Osteoblast (primary cell): ENCODE measurements at places on chromosomes 5 and 9. TPM values are rescaled to one million over a fixed set of nuclear protein-coding genes. Genes with fewer than 3 reads are reported as not detected.

GRCh38 chr9:125919565-125919964 is 172.4 kb downstream of the PBX3 start:
- no peaks in the 10 kb centered on the region for H3K4me1 ChIP-seq
- H3K27me3 ChIP-seq = no peaks in the 10 kb centered on the region
- H3K27ac ChIP-seq = no peak overlapping the region
- DNase-seq = no peak
- H3K36me3 ChIP-seq = peaks cover 11% of the 10 kb centered on the region

DNA sequence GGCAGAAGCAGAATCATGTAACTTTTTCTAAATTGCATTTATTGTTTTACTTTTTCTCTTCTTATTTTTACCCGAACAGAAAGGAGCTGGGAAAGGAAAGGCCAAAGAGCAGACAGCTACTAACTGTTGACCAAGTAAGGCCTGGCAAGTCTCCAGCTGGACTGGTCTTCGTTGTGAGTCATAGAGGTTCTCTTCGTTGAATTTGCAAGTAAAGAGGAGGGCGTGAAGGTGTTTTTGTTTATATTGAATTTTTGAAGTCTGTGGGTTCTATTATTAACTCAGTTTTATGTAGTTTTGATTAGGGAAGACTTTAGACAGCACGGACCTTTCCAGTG is 416.5 kb upstream of the CCNH start:
- no peaks in the 10 kb centered on the region for H3K36me3 ChIP-seq
- H3K27ac ChIP-seq = no peak overlapping the region
- no peak for DNase-seq
- no peaks in the 10 kb centered on the region for H3K4me1 ChIP-seq
- no peaks in the 10 kb centered on the region for H3K27me3 ChIP-seq
- H3K4me3 ChIP-seq = no peak overlapping the region

GRCh38 chr9:89481538-89481915 is 16.4 kb downstream of the SEMA4D start:
- no peaks in the 10 kb centered on the region for H3K36me3 ChIP-seq
- no peak for DNase-seq
- H3K27me3 ChIP-seq = no peaks in the 10 kb centered on the region
- H3K4me3 ChIP-seq = no peak overlapping the region

DNA sequence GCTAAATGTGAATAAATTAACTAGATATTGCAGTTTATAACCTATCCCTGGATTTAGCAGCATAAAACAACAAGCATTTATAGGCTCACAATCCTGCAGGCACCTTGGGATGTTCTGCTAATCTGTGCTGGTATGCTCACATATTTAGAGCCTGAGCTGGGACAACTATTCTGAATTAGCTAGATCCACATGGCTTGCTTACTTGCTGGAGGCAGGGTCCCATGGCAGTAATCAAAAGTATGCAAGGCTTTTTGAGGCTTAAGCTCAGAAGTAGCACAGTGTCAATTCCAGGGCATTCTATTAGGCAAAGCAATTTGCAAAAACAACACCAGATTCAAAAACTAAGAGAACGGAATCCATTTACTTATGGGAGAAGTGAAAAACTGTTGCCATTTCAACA is 745.0 kb upstream of the ACO1 start:
- H3K36me3 ChIP-seq = no peaks in the 10 kb centered on the region
- no peak for DNase-seq
- H3K4me1 ChIP-seq = no peaks in the 10 kb centered on the region
- H3K4me3 ChIP-seq = no peak overlapping the region

DNA sequence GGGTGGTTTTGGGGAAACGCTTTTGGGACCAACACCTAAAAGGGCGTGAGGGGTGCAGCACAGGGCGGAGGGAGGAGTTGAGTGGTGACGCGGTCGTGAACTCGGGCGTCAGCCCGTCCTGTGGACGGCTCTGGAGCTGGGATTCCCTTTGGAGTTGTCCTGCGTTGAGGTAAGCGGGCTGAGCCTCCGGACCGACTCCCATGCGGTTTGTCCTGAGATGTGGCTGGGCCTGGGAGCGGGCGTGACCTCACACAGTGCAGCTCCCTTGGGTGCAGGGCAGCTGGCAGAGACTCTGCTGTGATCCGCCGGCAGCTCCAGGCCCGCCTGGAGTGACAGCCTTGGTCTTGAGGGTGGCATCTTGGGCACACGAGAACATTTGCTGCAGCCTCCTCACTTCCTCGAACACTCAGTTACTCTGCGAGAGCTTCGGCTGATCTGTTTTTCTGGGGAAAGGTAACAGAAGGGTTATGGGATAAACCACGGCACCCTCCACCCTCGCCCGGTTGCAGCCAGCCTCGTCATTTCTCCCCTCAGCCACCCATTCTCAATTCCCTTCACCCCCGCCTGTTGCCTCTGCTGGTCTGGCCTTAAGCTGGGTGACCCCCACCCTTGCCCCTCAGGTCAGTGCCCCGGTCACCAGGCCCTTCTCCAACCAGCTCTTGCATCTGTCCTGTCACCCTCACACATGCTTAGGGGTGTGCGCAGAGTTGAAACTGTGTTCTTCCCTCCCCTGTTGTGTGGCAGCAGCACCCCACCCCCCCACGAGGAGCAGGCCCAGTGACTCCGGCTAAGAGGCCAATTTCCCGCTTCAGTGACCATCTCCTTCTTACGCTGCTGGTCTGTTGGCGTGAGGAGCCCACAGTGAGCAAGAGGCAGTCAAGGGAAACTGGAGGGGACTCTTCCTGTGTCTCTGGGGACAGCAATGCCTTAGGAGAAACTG is 94.2 kb upstream of the COL5A1 start:
- no peaks in the 10 kb centered on the region for H3K36me3 ChIP-seq
- no peaks in the 10 kb centered on the region for H3K27me3 ChIP-seq
- H3K4me3 ChIP-seq = no peak overlapping the region
- DNase-seq = peak; percentile 70
- H3K4me1 ChIP-seq = peaks cover 21% of the 10 kb centered on the region

- no peak overlapping the region for H3K4me3 ChIP-seq
- H3K4me1 ChIP-seq = peaks cover 19% of the 10 kb centered on the region
- DNase-seq = no peak
- H3K27ac ChIP-seq = no peak overlapping the region
- H3K27me3 ChIP-seq = no peaks in the 10 kb centered on the region
- H3K36me3 ChIP-seq = no peaks in the 10 kb centered on the region
These were observed 179.1 kb downstream of the AUH start for GRCh38 chr9:91182429-91183225.

- H3K27ac ChIP-seq = no peak overlapping the region
- H3K27me3 ChIP-seq = no peaks in the 10 kb centered on the region
- DNase-seq = no peak
- H3K36me3 ChIP-seq = no peaks in the 10 kb centered on the region
- H3K4me3 ChIP-seq = no peak overlapping the region
These were observed 253.4 kb downstream of the ARRDC3 start for GRCh38 chr5:91129748-91130147.

DNA sequence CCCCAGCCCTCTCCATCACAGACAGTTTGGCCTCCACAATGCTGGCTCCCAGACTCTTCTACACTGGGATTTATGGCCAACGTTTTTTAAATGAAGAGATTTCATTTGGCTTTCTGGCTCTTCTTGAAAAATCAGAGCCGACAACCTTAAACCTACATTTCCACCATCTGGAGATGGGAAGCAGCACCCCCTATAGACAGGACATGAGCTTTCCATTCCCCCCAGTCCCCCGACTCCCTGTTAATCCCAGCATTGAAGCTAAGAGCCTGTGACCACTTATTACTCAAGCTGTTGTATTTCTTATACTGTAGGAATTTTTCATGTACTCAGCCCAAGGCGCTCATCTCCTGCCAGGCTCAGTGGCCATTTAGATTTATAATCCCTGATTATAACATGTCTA is 34.0 kb upstream of the AFAP1L1 start:
- H3K27me3 ChIP-seq = no peaks in the 10 kb centered on the region
- no peak overlapping the region for H3K4me3 ChIP-seq
- no peaks in the 10 kb centered on the region for H3K4me1 ChIP-seq
- no peak overlapping the region for H3K27ac ChIP-seq
- no peak for DNase-seq

- no peak overlapping the region for H3K27ac ChIP-seq
- no peak overlapping the region for H3K4me3 ChIP-seq
- DNase-seq = no peak
- H3K4me1 ChIP-seq = no peaks in the 10 kb centered on the region
- no peaks in the 10 kb centered on the region for H3K36me3 ChIP-seq
These were observed 983.8 kb downstream of the CDH9 start for GRCh38 chr5:26054594-26054993.

GRCh38 chr5:166916021-166916420 is 1375.4 kb upstream of the WWC1 start:
- H3K27ac ChIP-seq = no peak overlapping the region
- no peak overlapping the region for H3K4me3 ChIP-seq
- H3K36me3 ChIP-seq = no peaks in the 10 kb centered on the region
- no peak for DNase-seq

DNA sequence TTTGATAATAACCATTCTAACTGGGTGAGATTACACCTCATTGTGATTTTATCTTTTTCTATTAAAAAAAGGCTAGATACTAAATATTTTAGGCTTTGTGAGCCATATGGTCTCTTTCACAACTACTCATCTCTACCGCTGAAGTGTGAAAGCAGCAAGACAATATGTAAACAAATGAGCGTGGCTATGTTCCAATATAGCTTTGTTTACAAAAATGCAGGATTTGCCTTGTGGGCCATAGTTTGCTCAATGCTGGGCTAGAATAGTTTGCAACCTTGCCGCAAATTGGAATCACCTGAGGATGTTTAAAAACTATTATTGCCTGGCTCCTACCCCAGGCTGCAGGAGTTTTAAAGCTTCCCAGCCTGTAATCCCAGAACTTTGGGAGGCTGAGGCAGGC is 10.2 kb upstream of the GPR150 start:
- H3K4me3 ChIP-seq = no peak overlapping the region
- no peaks in the 10 kb centered on the region for H3K36me3 ChIP-seq
- no peak overlapping the region for H3K27ac ChIP-seq
- H3K27me3 ChIP-seq = no peaks in the 10 kb centered on the region
- no peaks in the 10 kb centered on the region for H3K4me1 ChIP-seq
- DNase-seq = no peak

DNA sequence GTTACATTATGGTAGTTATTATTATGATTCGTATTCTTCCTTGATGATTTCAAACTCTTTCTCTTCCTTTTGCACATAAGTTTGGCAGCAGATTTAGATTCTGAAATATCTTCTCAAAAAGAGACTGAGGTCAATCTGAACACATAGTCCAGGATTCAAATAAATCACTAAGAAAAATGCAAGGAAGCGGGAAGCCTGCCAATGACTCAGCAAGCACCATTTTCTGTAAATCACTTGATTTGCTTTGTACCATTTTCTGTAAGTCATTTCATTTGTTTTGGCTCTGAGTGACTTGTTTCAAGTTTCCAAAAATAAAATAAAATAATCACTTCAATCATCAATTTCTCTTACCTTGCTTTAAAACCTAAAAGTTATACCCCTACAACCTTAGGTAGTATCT is 24.6 kb upstream of the GLIS3 start:
- peaks cover 32% of the 10 kb centered on the region for H3K4me1 ChIP-seq
- no peaks in the 10 kb centered on the region for H3K27me3 ChIP-seq
- H3K36me3 ChIP-seq = no peaks in the 10 kb centered on the region
- DNase-seq = no peak
- peak overlapping the region; percentile 64 for H3K27ac ChIP-seq

GRCh38 chr5:147635882-147636728 is 126.2 kb upstream of the DPYSL3 start:
- H3K27ac ChIP-seq = no peak overlapping the region
- H3K4me1 ChIP-seq = no peaks in the 10 kb centered on the region
- H3K27me3 ChIP-seq = no peaks in the 10 kb centered on the region
- H3K4me3 ChIP-seq = no peak overlapping the region
- H3K36me3 ChIP-seq = no peaks in the 10 kb centered on the region

DNA sequence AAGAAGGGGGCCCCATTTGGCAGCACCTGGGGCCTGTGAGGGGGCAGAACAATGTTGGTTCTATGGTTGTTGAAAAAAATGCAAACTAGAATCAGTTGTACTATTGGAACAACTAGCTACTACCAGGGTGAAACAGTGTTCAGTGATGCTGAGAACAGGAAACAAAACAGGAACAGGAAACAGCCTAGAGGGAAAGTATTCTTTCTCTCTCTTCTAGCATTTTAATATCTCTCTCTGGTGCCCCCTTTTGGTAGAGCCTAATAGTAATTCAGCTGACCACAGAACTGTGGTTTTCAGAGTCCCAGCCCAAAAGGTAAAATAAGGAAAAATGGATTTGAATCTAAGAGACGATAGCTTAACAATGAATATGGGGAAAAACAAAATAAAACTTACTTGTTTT is 138.0 kb upstream of the KCNN2 start:
- H3K27ac ChIP-seq = no peak overlapping the region
- no peaks in the 10 kb centered on the region for H3K4me1 ChIP-seq
- no peak for DNase-seq
- no peak overlapping the region for H3K4me3 ChIP-seq

GRCh38 chr9:35659340-35659739 is 1.2 kb downstream of the CCDC107 start:
- H3K27ac ChIP-seq = peak overlapping the region; percentile 100
- no peak for DNase-seq
- H3K4me3 ChIP-seq = peak overlapping the region; percentile 84

DNA sequence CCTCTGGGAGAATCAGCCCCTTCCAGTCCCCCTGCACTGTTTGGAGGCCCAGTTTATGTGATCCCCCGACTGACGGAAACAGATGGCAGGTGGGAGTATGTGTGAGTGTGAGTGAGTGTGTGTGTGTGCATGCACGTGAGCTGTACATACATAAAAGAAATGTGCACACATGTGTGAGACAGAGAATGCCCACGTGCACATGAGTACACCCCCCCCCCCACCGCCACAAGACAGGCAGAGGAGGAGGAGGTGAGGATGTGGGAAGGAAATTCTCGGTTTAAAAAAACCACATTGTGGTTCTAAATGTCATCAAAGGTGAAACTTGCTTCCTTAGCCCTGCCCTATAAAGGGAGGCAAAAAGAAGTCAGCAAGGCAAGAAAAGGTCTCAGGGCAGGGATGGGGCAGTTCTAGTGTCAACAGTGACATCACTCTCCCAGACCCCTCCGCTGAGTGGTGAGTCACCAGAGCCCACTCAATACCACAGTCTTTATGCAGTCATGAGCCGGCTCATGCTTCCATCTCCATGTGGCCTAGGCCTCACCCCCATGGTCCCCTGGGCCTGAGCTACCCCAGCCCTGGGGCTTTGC is 79.2 kb upstream of the HSPA9 start:
- no peaks in the 10 kb centered on the region for H3K36me3 ChIP-seq
- H3K27me3 ChIP-seq = peaks cover 3% of the 10 kb centered on the region
- no peak overlapping the region for H3K27ac ChIP-seq
- no peak overlapping the region for H3K4me3 ChIP-seq

The TCF7 gene
- total RNA-seq = 2.9 and 3.3 TPM in 2 replicates

The CCDC107 gene
- 10.6 and 15.6 TPM in 2 replicates for total RNA-seq

The KCNV2 gene
- total RNA-seq = not detected in 2 replicates

The CFAP77 gene
- total RNA-seq = 0.29 and 0.36 TPM in 2 replicates

The PCDHA4 gene
- total RNA-seq = 0.72 and 0.88 TPM in 2 replicates

The ENTPD2 gene
- total RNA-seq = not detected in 2 replicates

The NMUR2 gene
- not detected in 2 replicates for total RNA-seq

The RLN2 gene
- not detected in 2 replicates for total RNA-seq

The SPATA31C1 gene
- not detected in 2 replicates for total RNA-seq

The SLC36A2 gene
- total RNA-seq = not detected in 2 replicates
